ENCODE measurements at places on chromosomes 3 and 15.

- DNase-seq = peak; percentile 36
Observed at GRCh38 chr3:99780749-99781148, 36.9 kb upstream of the CMSS1 start.

- DNase-seq = no peak
Observed at GRCh38 chr3:14550651-14551611, 10.8 kb upstream of the GRIP2 start.

GRCh38 chr15:45677797-45678196 lies 43.0 kb downstream of the SQOR start:
- no peak for DNase-seq

- DNase-seq = no peak
Observed at GRCh38 chr3:22691856-22692628, 511.1 kb upstream of the UBE2E2 start.

GRCh38 chr15:26146202-26146601 lies 283.1 kb upstream of the ATP10A start:
- no peak for DNase-seq

DNA sequence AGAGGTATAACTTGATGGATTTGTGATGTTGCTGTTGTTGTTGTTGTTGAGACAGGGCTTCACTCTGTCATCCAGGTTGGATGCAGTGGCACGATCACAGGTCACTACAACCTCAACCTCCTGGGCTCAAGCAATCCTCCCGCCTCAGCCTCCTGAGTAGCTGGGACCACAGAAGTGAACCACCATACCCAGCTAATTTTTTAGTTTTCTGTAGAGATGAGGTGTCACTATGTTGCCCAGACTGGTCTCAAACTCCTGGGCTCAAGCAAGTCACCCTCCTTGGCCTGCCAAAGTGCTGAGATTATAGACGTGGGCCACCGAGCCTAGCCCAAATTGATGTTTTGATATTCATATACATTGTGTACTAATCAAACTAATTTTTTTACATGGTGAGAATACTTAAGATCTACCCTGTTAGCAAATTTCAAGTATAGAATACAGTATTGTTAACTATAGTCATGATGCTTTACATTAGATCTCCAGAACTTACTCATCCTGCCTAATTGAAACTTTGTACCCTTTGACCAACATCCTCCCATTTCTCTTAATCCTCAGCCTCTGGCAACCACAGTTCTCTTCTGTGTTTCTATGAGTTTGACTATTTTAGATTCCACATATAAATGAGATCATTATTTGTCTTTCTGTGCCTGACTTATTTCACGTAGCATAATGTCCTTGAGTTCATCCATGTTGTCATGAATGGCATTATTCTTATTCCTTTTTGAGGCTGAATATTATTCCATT lies 23.2 kb downstream of the LMCD1 start:
- DNase-seq = no peak

GRCh38 chr15:67030036-67030762 lies 35.2 kb upstream of the SMAD3 start:
- no peak for DNase-seq

DNA sequence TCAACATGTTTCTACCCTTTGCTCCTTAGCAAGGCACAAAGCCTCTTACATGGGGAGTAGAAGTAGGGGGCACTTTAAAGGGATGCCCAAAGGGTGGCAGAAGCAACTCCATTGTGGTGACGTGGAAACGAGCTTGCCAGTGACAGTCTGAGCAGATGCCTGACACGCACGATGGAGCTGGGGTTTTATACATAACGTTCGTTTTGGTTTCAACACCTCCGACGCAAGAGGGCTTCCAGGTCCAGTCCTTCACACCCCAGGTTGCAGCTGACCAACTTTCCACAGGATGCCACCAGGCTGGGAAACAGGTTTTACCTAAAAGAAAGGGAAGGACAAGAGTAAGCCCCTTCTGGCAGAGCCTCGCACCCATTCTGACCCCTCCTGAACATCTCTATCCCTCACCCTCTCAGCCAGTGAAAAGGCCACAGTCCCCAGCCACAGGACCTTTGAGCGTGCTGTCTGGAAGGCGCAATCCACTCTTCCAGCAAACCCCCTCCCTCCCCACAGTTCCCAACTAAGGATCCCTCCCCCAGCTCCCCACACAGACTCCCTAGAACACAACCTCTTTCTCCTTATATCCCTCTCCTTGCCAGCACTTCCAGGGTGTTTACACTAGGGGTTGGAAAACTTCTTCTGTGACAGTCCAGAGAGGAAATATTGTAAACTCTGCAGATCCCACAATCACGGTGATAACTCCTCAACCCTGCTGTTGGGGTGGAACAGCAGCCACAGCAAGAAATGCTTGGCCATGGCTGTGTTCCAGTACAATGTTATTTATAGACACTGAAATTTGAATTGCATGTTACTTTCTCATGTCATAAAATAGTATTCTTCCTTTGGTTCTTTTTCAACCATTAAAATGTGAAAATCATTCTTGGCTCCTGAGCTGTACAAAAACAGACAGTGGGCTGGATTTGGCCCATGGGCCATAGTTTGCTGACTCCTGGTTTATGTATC lies 36.2 kb downstream of the FAM174B start:
- DNase-seq = peak; percentile 77

DNA sequence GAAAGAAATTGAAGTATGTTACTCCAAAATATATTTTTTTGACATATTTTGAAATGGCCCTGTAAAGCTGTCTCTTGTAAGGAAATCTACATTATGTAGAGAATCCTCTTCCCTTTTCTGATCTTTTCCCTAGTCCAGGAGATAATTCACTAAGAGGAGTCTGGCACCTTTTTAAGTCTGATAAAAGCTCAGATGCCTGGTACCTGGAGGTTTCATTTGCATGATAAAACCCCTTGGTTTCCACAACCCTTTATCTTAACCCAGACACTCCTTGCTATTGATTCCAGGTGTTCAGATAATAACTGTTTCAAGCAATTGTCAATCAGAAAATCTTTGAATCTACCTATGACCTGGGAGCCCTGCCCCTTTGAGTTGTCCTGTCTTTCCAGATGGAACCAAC lies 26.5 kb downstream of the FGF12 start:
- no peak for DNase-seq

- no peak for DNase-seq
Observed at GRCh38 chr3:136778865-136779264, 26.7 kb upstream of the STAG1 start.

DNA sequence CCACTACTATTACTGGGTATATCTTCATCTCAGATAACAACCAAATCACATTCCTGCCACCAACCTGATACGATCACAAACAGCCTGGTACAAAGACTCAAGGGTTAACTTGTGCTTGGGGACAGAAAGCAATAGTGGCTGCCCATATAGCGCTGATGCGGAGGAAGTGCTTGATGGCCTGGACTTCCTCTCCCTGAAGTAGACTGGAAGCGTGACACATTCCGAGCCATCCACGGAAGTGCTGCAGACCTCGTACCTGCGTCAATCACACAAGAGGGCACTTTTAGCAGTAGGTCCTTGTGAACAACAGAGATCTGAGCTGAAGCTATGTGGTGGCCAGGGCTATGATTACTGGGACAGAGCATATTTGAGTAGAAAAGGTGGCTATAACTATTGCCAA lies 17.3 kb upstream of the C3orf62 start:
- no peak for DNase-seq

GRCh38 chr15:74420193-74420905 lies 13.4 kb downstream of the SEMA7A start:
- no peak for DNase-seq

GRCh38 chr15:92955706-92956105 lies 55.6 kb downstream of the CHD2 start:
- no peak for DNase-seq

GRCh38 chr15:77527164-77527778 lies 105.4 kb downstream of the LINGO1 start:
- peak; percentile 25 for DNase-seq

DNA sequence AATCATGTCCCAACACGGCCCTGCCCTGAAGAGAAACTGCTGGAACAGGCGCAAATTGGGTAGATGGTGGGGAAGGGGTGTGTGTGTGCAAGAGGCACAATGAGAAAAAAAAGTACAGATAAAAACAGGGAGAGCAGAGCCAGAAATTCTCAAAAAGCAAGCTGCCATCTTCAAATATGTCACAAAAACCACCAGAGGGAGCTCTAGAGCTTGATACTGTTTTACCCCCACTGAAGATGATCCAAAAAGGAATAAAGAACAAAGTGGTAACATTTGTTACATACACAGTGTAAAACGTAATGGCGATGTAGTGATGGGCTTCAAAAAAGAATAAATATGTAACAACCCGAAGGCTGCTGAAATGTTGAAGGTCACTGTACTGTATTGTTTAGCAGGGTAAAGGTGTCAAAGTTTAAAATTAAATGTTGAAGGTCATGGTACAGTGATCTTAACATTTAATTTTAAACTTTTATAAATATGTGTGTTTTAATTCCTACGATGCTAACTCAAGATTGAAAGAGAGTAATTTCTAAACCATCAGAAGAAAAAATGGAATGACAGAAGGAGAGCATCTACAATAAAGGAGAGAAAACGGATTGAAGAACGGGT lies 6.0 kb downstream of the SNRPA1 start:
- no peak for DNase-seq

GRCh38 chr15:100295939-100296565 lies 45.7 kb downstream of the ADAMTS17 start:
- DNase-seq = no peak

- no peak for DNase-seq
Observed at GRCh38 chr3:162626172-162626571, 1129.6 kb downstream of the OTOL1 start.

DNA sequence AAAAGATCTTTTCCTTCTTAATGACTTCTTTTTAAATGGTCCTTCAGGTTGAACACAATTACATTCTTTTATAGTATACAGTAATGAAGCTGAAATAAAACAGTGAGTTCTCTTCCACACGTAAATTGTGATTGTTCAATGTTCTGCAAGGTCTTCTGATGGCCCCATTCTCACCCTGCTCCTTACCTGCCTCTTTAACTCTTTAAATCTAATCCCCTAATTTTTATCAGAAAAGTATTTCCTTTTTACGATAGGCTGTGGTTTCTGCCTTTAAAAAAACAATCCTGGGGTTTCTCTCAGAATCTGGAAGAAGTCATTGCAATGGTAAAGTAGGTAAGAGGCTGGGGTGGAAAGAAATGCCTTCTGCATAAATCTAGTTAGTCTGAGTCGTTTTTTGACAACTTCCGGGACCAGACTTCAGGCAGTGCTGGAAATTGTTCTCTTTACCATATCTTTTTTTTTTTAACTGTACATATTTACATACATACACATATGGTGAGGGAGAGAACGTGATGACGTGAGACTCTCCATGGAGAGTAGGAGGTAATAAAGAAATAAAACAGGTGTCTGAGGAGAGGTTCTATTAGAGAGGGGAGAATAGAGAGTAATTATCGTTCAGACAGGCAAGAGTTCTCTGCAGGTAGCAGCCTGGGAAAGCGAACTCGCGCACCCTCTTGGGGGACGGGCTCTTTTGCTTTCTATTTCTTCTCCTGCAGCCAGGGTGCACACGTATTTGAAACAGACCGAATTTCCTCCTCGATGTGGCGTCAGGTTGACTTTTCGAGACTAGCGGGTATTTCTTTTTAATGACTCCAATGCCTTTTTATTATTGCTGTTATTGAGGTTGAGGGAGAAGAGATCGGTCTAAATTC lies at the start of gene SIDT1:
SIDT1 (plus strand) TSS at position 730 of the 872 bp plus-strand sequence. CDS start 467 bp downstream, outside the sequence.
- no peak for DNase-seq

DNA sequence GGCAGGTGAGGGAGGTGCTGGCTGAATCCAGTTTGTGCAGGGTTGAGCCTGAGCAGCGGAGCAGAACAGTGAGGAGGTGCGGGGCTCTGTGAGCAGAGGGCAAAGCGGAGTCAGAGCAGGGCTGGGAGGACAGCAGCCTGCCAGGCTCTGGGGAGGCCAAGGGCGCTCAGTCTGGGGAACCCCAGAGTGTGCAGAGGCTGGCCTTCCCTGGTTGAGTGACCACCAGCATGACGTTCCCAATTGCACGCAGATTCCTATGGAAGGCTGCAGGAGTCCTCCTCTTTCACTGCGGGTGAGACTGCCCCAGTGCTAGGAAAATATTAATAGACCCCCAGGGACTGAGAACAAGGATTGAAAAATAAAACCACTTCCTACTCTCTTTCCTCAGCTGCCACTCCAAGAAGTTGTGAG lies 13.2 kb downstream of the MRAS start:
- DNase-seq = no peak

- no peak for DNase-seq
Observed at GRCh38 chr3:107753494-107753893, 230.7 kb downstream of the BBX start.

All from fibroblast of skin of left quadriceps (primary cell).